SK-N-SH (cell line): ENCODE measurements at places on chromosomes 2 and 18.

GRCh38 chr18:27695503-27695902, 481.4 kb downstream of the CDH2 start:
- DNase-seq, result no peak

GRCh38 chr2:13546131-13546530, 829.4 kb downstream of the TRIB2 start:
- no peak for DNase-seq

- DNase-seq, result no peak
These were observed 18.2 kb upstream of the MGAT5 start for GRCh38 chr2:134235510-134236144.

DNA sequence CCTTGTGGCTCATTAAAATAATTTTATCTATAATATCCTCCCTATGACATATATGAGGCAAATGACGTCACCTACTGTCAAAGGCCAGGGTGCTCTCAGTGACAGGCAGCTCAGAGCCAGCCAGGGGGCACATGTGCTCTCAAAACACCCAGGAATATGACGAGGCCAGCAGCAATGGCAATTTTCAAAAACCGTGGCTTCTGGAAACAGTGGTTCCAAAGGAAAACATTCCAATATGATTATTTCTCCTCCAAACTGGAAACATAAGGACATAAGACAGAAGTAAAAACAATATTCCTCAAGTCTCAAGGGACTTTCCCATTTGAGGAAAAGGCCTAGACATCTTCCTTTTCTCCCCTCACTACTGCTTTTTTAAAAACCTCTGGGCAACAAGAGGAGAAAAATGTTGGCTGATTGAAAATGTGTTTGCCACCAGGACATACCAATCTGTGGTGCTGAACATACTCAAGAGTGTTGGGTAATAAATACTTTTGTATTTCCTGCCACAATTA, 40.8 kb downstream of the RNF152 start:
- peak; percentile 36 for DNase-seq

DNA sequence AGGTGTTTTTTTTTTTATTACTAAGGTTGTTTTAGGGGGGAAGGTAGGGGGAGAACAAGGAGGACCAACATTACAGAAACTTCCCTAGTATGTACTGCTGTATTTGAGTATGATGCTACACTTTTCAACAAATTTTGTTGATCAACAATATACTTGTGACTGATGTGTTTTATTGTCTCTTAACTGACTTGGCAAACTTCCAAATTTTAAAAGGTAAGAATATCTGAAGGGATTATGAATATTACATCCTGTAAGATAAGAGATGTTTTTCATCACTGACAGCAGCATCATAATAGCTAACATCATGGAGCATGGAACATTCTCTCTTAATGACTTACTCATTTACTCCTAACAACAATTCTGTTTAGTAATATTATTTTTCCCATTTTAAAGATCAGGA, 86.0 kb upstream of the KIF5C start:
- DNase-seq, result no peak

DNA sequence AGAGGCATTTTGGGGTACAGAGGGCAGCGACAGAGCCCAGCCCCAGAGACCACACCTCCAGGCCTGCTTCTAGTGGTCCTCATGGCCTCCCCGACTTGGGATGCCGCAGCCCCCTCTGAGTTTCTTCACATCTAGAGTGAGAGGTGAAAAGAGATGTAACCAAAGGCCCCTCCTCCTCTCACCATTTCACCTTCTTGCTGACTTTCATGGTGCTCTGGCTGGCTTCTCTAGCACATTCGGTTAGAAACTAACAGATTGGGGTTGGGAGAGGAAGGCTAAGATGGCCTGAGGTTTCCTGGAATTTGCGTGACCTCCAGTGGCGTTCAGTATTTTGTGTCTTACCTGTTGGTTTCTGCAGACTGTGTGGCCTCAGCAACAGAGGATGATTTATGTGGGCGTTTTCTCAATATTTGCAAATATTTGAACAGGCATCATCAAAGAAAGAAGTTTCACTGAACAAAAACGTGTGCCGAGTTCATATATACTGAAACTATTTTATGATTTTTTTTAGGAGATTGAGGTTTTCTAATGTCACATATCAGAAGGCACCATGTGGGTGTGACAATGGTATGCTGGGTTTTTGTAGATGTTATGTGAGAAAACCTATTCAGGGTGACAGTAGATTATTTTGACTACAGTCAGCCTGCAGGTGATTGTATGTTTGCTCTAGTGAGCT, 69.9 kb upstream of the BCL2L11 start:
- no peak for DNase-seq

DNA sequence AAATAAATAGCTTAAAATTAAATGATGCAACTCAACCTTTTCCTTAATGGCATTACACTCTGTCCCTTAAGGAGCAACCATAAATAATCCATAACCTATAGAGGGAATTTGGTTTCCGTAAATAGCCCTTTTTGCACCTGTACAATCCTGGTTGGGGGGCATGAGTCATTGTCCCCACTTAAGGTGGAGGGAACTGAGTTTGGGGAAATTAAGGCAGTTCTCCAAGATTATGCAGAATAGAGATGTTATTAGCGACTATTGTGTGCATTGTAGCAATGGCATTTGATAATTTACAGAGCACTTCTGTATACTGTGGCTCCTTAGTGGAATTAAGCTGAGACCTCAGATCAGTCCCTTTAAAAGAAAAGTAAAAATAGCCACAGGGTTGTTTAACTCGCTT, 6.6 kb downstream of the MYCN start:
- DNase-seq, result no peak

- no peak for DNase-seq
These were observed 63.4 kb upstream of the OTOS start for GRCh38 chr2:240203788-240204270.

DNA sequence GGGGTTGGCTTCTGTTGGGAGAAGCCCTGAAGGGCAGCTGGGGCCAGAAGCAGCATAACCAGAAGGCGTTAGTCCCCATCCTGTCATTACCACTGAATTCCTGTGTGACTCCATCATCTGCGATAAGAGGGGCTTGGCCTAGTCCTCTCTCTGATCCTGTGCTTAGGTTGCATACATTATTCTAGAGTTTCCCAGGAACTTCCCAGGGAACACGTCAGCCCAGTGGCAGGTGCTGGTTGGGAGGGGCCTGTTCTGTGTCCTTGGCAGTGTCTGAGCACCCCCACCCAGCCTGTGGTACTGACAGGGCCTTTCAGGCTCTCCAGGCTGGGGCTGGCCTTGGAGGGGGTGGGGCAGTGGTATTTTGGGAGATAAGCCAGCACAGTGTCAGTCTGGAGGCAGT, 4.5 kb upstream of the TOGARAM2 start:
- no peak for DNase-seq

DNA sequence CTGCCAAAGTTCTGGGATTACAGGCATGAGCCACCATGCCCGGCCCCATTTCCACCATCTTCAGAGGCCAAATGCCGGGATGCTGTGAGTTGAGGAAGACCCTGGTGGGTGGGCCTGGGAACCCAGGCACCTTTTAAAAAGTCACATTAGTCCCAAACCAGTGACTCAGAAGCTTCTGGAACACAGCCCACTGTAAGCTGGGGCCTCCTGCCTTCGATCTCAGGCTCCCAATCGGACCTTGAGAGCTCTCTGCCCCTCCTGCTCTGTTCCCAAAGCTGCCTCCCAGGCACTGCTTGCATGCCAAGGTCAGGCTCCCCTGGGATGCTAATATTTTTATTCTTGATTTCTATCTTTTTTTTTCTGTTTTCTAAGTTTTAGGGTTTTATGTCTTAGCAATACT, 4.2 kb downstream of the ADCY3 start:
- DNase-seq, result no peak

- no peak for DNase-seq
These were observed 67.4 kb downstream of the RNF152 start for GRCh38 chr18:61825386-61825785.

DNA sequence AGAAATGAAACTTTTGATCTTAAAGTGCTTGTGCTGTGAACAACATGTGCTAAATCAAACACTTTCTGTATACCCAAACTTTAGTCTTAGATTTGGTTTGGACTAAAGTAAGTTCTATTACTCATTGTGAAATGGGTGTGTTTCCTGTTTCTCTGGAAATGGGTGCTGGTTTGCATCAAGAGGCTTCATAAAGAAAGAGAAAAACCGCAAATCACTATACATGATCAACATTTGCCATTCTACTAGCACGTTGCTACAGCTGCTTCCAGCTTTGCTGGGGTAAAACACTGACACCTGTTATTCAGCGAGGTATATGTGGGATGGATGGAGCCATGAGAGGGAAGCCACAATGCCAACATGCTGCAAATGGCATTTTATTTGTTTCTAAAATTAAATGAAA, 547.0 kb upstream of the ACVR2A start:
- DNase-seq, result no peak

DNA sequence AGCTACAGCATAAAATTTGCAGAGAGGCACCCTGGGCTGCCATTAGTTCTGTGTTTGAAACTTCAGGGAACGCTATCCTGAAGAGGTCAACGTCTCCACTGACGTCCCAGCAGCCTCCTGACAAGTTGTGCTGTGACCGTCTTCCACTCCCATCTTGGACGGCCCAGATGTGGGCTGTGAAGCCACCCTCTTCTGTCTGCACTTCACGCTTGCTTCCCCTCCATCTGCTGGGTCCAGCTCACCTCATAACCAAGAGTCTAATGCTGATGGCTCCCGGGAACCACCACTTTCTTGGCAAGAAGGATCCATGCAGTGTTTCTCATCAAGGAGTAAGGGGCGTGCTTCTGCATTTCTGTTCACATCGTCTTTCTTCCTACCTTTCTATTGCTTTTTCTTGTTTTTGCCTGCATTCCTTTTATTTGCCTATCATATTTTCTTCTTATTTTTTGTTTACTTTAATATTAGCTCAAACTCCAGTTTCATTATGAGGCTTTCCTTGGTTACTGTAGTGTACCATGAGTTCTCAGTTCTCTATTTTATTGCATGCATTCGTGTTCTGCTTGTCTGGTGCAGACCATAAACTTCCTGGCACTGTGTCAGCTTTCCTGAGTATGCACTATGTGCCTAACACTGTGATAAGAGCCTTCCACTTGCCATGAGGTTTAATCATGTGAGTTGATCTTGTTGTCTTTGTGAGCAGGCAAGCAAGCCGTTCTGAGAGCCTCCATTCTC, 631.8 kb upstream of the RAB6C start:
- DNase-seq, result no peak

DNA sequence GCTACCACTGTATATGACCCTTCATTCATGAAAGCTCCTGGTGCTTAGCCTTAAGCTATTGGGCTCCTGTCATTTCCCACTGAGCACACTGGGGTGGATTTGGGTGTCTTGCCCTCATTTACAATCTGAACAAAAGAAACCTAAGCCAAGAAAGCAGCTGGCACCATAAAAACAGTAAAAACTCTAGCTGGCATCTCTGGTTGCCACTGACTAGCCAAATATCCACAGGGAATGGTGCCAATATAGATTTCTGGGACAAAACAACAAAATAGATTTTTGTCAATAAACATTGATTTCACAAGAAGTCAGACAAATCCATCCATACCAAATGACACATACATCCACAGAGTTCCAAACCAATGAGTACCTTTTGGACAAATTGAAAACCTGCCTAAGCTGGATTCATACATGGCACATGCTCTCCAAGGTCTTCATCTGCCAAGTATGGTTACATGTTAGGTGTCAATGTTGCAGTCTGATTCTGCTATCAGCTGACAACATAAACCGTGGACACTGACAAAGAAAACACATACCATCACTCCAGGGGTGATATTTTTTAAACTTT, 1081.5 kb upstream of the ZEB2 start:
- DNase-seq, result no peak

GRCh38 chr2:73642338-73643018, at the start of gene NAT8:
TSS of gene NAT8 (minus strand) at chr2:73642422. CDS start at chr2:73641628, 794 bp downstream.
- DNase-seq, result no peak

DNA sequence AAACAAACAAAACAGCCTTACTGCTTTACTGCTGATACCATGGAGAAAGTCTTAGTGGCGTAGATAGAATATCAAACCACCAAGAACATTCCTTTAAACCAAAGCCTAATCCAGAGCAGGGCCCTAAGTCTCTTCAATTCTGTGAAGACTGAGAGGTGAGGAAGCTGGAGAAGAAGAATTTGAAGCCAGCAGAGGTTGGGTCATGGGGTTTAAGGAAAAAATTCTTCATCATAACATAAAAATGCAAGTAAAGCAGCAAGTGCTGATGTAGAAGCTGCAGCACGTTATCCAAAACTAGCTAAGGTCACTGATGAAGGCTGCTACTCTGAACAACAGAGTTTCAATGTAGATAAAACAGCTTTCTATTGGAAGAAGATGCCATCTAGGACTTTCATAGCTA, 77.1 kb downstream of the MTA3 start:
- DNase-seq, result no peak

DNA sequence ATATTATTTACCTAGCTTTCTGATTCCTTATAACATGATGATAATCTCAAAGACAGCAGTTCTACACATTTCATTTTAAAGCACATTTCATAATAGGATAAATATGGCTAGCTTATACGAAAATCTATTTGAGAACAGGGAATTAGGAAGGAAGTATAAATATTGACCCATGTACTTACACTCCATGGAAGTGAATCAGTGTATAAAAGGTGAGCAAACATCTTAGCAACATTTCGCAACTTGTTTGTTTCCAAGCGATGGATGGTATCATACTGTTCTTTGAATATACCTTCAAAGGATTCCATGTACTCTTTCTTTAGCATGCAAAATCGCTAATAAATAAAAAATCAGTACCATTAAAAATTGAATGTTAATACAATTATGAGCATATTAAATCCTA, 53.1 kb downstream of the CWC22 start:
- DNase-seq, result no peak

DNA sequence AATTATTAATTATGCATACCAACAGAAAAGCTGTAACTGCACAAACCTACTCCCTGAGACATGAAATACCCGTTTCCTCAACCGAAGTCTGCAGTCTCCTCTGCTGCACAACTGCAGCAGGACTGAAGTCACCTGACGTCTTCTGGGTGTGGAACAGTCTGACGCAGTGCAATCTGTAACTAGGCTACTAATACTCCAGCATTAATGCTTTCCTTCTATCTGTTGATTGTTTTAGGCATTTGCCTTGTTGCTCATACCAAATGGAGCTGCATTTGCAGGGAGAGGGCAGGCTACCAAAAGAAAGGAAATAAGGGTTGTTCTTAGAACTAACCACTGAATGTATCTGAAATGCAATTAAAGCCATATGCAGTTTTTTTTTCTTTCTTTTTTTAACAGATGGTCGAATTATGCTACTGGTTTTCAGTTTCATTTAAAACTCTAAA, 40.1 kb downstream of the RTN4 start:
- no peak for DNase-seq

DNA sequence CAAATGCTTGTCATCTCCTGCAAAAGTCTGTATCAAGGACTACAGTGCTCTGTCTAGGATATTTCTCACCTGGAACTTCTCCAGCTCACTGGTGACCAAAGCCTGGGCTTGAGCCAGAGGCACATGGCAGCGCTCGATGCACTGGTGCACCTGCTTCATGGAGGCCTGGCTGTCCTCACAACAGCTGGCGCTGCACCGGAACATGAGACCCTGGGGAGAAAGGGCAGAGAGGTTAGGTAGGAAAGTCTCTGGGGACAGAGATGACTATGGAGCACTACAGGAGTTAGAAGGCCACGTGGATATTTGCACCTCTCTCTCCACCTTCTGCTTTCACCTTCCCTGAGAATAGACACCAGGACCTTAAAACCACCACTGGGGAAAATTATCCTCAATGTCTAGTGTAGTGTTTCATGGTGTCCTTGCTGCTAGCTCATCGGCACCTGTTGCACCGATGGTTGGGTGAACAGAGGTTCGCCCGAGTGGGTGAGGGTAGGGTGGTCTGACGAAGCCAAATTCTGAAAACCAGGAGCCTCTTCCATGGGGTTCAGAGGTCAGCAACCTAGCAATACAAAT, 1.0 kb downstream of the FAM136A start:
- no peak for DNase-seq

- DNase-seq, result no peak
These were observed 58.6 kb downstream of the TSHZ1 start for GRCh38 chr18:75269124-75269680.
